Activated T-cell treated with anti-CD3 and anti-CD28 coated beads for 1 hour (primary cell): ENCODE measurements at places on chromosomes 6 and 20.
A peak's percentile ranks its signal among the peaks of the same experiment; 100 is the strongest.

- DNase-seq: no peak
These were observed 4.6 kb downstream of the GUCA1A start for GRCh38 chr6:42177514-42178364.

DNA sequence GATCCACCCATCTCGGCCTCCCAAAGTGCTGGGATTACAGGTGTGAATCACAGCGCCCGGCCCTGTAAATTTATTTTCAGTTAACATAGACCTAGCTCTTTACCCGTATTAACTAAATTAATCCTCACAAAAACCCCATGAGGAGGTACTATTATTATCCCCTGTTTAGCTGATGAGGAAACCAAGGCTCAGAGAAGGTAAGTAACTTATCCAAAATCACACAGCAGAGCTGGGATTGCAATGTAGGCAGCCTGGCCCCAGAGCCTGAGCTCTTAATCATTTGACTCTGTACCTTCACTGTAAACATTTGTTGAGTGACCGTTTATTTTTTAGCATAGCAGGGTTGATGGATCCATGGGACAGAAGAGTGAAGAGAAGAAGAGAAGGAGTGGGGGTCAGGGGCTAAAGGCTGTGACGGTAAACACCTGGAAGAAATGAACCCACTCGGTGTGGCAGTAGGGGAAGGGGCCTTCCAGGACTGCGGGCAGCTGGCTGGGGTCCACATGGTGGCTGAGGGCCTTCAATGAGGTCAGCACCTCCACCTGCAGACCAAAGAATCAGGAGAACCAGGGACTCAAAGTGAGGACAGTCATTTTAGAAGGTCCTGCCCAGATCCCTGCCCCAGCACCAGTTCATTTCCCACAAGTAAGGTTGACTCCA lies 35.2 kb downstream of the KIAA1755 start:
- no peak for DNase-seq

GRCh38 chr20:2353231-2353630 lies 27.5 kb upstream of the TGM6 start:
- DNase-seq: no peak

DNA sequence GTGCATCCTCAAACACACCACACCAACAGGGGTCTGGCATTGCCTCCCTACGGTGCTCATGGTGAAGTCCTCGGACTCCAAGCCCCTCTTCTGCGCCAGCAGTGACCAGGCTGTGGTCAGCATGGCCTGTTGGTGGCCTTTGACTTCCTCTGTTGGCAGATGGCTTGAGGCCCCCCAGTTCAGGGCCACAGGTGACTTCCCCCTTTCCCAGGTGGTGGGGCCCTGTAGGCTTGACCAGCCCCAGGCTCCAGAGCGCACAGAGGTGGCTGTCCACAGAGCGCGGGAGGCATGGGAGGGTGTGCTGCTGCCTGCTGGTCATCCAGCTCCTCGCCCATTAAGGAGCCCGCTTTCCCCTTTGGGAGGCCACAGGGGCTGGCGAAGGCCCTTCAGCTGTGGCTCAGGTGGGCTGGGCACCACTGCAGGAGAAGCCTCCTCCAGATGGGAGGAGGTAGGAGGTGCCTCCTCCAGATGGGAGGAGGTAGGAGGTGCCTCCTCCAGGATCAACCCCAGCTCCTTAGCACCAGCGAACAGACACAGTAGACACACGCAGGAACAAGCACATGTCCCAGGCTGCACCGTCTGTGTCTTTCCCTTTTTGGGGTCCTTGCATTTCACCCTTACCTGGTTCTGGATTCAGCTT lies 52.1 kb upstream of the BHLHE23 start:
- DNase-seq: no peak

DNA sequence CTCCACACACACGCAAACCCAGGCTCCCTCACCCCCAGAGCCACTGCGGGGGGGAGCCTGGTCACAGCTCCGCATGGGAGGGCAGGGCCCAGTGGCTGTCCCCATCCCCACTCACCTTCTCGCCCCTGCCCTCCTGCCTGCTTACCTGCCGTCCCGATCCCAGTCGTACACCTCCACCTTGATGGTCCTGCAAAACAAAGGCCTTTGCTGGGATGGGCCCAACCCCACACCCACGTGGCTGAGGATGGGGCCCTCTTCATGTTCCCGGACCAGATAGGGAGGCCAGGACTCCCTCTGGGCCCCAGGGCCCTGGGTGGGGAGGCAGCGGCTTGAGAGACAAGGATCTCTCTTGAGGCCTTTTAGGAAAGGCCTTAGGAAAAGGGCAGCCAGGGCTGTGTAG lies 67.6 kb downstream of the RAB44 start:
- DNase-seq: no peak

DNA sequence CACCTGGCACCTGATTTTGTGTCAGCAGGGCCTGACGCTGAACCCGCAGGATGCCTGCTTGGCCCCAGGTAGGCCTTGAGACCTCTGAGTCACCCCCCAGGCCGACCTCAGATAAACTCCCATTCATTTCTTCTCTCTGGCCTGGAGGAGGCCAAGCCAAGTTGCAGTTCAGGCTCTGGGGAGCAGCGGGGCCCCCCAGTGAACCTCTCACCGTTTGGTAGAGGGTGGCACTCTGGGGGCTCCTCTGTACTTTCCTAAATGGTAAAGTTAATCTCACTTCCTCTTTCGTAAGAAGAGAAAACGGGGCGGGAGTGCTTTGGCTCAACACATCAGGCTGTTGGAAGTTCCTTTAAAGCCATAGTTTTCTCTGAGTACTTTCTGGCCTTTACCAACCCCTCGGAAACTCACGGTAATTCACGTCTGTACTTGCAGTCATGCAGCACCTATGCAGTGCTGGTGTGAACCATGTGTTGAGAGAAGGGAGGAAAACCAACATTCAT lies 2.8 kb downstream of the SIRPA start:
- no peak for DNase-seq

- no peak for DNase-seq
These were observed 28.3 kb downstream of the RIN2 start for GRCh38 chr20:19786311-19786710.

DNA sequence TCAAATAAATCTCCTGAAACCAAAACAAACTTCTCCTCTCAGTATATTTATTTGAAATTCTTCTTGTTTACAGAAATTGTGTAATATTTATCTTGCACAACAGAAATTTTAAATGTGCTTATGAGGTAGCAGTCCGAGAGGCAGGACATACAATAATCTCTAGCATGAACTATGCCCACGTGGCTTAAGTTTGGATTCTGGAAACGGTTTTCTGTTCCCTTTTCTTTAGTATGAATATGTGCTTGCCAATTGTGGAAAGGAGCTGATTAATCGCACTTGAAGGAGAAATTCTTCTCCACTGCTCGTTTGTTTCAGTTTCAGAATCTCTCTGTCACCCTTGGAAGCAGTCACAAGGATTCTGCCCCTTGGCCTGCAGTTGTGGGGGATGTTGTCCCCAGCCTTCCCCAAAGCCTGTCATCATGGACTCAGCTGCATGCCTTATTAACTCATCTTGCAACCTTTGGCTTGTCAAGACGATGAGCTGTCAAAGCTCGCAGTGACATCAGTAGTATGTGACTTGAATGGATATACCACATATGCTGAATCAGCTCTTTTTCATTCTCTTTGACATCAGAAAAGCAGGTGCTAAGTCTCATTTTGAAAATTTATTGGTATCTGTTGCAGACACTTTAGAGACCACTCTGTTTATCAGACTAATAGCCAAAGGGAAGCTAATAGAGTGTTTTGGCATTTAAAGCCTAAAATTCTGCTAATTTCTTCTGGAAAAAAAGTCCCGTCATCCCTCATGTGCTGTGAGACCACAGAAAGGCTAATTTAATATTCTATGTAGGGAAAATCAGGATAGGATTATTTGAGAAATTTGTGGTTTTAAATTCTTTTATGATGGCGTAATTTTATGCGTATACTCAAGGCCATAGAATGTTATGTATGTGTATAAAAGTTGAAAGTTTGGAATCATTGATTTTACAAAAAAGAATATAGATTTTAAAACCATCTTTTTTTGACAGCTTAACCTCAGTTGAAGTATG lies 186.8 kb downstream of the ARID1B start:
- no peak for DNase-seq

DNA sequence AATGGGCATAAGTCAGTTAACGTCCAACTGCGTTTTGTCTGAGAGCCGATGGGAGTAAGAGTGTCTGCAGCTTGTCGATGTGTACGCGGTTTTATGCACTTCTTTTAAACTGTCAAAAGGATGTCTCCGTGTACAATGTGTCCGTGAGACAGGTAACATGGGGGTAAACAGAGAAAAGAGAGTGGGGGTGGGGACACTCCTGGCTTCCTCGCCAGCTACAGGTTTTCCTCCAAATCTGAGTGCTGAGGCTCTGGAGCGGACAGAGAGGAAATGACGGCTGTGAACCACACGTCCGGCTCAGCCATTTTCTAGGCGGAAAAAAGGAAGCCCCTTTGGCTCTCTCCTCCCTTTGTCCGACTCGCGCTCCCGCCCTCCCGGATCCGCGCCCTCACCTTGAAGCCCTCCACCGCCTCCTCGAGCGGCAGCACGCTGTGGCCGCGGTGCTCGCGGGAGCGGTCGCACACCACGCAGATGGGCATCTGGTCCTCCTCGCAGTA lies 916 bp downstream of the TRIM27 start:
- DNase-seq: no peak

GRCh38 chr6:32700391-32701040 lies 34.1 kb upstream of the HLA-DQB1 start:
- DNase-seq: no peak

DNA sequence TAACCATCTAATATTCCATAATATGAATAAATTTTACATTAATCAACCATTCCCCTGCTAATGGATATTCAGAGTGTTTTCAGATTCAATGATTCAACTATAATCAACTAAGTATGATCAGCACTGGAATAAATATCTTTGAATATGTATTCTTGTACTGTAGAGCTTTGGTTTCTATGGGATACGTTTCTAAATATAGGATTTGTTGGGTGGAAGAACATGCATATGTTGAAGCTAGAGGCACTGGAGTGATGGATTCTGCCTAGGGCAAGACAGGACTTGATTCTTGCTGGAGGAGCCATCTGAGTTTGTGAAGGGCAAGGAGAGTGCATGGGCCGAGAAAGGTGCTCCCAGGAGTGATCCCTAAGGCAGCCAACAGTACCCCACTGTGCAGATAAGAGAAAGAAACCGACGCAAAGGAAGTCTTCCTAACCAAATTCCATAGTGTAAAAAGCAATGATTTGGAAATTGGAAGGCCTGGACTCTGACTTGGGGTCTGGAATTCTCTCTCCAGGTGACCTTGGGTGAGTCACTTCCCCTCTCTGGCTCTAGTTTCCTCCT lies 418.7 kb downstream of the PREX1 start:
- no peak for DNase-seq

GRCh38 chr20:36102809-36103596 lies 51.5 kb upstream of the EPB41L1 start:
- no peak for DNase-seq

DNA sequence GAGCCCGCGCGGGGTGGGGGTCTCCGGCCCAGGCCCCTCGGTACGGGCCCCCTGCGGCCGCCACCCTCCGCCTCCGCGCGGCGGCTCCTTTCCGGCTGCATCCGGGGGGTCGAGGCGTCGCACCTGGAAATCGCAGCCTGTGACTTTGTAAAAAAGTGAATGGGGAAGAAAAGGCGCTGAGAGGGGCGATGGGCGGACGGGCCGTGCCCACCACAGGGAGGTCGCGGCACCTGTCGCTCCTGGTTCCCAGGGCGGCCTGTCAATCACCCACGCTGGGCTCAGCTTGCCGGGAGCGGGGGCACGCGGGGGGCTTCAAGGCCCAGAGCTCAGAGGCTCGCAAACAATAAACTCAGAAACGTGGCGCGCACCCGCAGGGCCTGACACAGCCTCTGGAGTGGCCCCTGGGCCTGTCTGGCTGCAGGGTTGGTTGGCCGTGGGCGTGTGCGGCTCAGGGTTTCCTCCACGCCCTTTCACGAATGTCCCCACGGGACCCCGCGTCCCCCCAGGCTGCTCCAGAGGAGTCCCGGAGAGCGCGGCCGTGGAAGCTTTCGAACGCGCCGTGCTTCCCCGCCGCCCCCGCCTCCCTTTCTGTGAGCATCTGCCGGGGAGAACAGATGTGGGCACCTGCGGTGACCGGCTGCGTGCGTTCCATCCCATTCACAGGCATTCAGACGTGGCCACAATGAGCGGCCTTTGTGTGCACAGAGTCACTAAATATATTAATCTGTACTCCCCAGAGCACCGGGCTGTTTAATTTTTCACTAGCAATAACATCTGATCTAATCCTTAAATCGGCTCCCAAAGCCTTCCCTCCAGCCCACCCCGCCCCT lies 6.1 kb upstream of the DLL1 start:
- no peak for DNase-seq

DNA sequence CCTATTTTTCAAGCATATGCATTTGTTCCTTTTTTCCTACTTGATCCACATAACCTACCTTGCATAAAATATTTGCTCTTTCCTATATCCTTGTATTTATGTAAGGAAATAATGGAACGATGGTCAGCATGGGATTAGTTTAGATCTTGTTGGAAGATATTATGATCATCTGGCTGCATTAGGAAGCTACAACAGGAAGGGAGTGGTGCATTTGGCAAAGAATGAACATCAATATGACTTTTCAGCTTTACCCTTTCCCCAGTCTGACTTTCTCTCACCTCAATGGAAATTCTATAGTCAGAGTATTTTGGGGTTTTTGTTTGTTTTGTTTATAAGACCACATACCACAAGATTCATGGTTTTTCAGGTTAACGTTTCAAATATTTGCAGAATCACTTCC lies 66.0 kb downstream of the HS3ST5 start:
- no peak for DNase-seq

DNA sequence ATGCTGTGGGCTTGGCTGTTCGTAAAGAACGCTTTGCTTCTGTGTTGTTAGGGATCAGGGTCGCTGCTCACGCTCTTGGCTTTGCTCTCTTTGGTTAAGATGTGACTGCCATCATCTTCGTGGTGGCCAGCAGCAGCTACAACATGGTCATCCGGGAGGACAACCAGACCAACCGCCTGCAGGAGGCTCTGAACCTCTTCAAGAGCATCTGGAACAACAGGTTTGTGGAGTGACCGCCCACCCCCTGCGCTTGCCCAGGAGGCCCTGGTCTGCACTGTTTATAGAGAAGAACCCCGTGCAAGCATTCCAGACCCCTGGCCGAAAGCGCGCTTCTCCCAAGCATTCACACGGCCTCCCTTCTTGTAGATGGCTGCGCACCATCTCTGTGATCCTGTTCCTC lies 57.1 kb downstream of the GNAS start:
- no peak for DNase-seq

DNA sequence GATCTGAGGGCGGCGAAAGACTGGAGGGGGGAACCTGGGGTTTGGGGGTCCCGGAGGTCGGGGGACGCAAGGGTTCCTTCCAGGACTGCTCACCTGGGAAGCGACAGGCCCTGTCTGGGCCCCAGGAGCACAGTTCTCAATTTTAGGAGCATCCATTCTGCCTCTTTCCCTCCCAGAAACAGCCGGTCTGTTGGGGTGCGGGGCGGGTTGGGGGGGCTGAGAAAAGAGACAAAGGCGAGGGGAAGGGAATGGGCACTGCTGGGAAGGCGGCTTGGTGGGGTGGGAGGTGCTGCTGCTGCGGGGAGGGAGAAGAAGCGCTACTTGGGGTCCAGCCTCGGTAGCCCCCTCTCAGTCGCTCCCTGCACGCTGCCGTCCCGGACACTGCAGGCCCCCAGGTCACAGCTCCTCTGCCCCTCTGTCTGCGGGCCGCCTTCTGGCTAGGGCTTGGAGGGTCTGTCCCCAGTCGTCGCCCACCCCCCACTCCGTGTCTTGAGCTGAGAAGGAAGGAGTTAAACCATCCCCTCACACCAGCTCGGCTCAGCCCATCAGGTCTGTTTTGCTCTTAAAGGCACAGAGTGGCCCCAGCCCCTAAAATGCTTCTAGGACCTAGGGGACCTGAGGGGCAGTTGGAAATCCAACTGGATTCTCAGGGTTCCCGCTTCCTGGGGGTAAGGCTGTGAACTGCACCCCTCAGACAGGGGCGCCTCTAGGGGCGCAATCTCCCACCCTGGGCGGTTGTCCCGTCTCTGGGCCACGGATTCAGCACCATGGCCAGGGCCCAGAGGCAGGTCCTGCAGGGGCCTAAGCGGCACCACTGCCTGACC lies 690 bp downstream of the GDAP1L1 start:
- DNase-seq: peak; percentile 7
